ENCODE measurements at places on chromosomes 11 and 22. TPM values are rescaled to one million over a fixed set of nuclear protein-coding genes. Genes with fewer than 3 reads are reported as not detected.

The LARGE1 gene
- total RNA-seq = 30.7 TPM

The SLC25A1 gene
- total RNA-seq = 188 TPM

The CCDC188 gene
- total RNA-seq = not detected

The H19 gene
- total RNA-seq = 0.62 TPM

The KREMEN1 gene
- 1.8 TPM for total RNA-seq

The NOL12 gene
- 23.6 TPM for total RNA-seq

The RPL27A gene
- 1,070 TPM for total RNA-seq

The OR51B5 gene
- 0.15 TPM for total RNA-seq

All from H7 (cell line).